ENCODE measurements at places on chromosomes 1 and 21. TPM values are rescaled to one million over a fixed set of nuclear protein-coding genes. Genes with fewer than 3 reads are reported as not detected.

DNA sequence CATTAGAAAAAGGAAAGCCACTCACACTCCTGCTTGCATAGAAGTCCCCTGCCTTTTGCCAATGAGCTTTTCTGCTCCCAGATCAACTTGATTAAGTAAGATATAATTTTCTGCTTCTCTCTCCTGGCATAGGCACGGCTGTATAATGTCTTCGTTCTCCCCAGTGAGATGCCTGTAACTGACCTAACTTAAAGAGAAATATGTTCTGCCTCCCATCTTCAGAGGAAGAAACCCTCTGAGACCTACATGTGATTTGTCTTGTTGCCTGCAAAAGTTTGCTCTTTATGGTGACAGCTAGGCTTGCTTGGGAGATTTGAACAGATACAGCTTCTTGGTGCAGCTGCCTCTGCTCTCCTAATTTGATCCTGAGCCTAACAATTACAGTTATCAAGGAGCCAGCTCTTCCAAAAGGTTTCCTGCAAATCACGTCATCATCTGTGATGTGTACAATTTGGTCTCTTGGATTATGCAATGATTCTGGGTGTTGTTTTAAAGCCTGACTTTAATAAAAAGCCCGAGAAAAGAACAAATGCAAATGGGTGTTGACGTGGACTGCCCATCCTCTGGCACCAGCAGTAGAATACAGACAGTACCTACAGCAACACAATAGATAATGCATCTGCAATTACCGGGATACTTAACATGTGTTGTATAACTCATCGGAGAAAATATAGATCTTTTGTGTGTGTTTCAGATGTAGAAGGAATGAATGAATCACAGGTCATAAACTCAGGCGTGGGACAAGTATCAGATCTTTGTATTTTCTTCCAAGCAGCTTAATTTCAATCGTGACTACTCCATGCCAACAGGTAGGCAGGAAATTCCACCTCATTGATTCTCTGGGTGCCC lies 76.2 kb upstream of the KAZN start:
- peak; percentile 65 for ATAC-seq

DNA sequence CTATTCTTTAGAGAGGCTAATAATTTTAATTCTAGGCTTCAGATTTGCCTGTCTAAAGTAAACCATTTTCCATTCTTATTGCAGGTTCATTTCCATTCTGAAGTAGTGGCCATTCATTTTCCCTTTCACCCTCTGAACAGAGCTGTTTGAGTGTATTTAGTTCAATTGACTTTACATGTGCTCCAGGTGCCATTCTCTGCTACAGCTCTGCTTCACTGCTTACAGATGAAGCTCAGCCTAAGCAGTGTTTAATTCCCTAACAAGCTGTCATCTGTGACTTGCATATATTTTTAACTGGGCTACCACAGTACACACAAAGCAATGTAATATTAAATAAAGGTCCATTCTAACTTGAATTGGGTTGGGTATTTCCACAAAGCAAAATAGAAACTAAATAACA lies 1031.6 kb downstream of the KCNT2 start:
- peak; percentile 64 for ATAC-seq

DNA sequence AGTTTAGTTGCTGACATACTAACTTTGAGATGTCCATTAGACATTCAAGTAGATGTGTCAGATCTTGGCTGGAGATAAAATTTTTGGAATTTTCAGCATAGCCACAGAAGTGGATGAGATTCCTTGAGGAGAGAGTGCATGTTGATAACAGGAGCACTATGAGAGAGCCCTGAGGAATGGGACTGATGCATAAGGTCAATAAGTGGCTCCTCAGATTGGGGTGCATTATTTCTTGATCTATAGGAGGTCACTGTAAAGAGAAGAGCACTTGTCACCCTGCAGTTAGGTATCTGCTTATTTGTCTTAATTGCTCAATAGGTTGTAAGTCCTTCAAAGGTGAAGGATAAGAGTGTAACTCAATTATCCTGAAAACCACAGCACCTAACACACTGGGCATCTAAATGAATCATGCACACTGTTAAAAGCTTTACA lies 52.0 kb upstream of the TACSTD2 start:
- no peak for ATAC-seq

- ATAC-seq: no peak
Observed at GRCh38 chr1:175978926-175979325, 228.2 kb downstream of the COP1 start.

GRCh38 chr1:72635719-72636118 lies 353.4 kb upstream of the NEGR1 start:
- no peak for ATAC-seq

DNA sequence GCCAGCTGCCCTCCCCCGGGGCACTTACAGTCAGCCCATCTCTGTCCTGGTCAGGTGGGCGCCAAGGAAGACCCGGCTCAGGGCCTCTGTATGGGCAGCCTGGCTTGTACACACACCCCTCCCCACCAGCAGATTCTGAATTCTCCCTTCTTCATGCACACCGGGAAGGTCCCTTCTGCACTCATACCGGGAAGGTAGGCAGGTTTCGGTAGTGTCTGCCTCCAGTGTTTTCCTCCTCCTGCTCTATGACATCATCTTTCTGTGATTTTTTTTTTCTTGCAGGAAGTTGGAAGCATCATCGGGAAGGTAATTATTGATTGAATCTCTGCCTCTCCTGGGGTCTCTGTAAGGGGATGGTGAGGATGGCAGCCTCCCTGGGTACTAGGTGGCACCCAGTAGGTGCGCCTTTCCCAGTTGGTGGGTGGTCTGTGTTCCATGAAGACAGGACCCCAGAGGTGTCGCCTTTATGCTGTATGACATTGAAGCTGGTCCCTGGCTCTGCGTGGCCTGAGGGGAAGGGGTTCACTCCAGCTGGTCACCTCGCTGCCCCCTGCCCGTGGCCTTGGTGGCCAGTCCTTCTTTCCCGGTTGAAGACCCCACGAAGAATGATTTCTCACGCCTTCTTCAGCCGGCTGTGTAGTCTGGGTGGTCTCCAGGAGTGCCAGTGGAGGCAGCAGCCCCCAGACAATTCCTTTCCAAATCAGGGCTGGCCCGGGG lies 82.1 kb upstream of the COL6A1 start:
- ATAC-seq: no peak

TRIM63 gene
- total RNA-seq: 0.41 TPM

All from motor neuron (in vitro differentiated cells).